ENCODE measurements at places on chromosomes 2 and 18. TPM values are rescaled to one million over a fixed set of nuclear protein-coding genes. Genes with fewer than 3 reads are reported as not detected.

Gene KRTCAP3
- total RNA-seq = 30.4 TPM

DNA sequence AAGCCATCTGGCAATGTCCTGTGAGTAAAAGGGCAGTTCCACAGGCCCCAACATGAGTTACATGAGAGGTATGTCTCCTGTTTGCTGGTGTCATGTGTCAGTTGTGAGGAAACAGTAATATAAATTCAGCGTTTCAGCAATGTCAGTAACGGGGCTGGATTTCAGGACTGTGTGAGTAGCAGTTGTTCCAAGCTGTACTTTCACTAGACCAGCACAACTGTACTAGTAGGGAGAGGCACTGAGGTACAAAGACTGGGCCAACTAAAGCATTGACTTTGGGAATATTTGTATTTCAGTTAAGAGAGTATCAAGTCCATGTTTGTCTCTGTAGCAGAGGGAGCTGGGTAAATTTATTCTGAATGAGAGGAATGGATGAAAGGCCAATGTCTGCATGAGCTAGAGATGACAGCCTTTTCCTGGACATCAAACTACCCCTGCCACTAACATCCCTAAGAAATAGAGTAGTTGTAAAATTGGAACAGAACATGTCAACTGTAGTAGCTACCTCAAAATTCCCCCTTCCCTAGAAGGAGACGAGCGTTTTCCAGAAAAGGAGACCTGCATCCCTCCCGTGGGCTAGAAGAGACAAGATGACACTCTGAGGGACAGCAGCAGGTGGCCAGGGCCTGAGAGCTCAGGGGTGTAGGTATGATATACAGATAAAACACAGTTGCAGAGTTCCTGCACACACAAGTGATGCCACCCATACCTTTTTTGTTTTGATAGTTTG is 24.4 kb downstream of the EIF4E2 start:
- DNase-seq = no peak

GRCh38 chr18:33239298-33239697 is 201.2 kb downstream of the CCDC178 start:
- no peak for DNase-seq

DNA sequence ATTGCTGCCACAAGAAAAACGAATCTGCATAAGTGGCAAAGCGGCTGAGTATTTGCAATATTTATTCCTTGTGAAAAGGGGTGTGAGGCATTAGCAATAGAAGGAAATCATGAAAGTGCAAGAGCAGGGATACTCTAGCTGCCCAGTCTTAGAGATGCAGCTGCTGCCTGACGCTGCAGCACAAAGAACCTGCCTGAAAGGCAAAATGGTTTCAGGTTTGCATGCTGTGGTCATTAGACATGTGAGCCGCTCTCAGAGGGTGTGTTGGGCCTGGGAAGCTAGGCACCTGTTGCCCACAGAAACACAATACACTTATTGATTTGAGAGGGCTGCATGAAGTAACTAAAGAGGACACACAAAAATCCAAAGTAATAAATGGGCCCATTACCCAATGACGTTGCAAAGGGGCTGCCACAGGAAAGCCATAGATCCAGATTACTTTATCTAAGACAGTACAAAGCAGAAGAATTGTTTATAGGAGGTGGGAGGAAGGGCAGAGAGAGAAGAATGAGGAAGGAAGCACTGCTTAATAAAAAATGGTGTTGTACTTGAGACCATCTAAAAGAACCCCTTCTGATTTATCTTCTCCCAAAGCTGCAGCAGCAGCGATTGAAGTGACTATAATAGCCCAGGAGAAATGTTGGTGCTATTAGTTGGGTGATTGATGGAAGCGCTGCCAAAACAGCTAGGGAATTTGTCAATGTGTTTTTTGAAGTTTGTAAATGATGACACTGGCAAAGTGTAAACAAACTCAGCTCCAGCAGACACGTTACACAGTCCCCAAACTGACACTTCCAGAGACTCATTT is 492.4 kb upstream of the ACVR2A start:
- no peak for DNase-seq

DNA sequence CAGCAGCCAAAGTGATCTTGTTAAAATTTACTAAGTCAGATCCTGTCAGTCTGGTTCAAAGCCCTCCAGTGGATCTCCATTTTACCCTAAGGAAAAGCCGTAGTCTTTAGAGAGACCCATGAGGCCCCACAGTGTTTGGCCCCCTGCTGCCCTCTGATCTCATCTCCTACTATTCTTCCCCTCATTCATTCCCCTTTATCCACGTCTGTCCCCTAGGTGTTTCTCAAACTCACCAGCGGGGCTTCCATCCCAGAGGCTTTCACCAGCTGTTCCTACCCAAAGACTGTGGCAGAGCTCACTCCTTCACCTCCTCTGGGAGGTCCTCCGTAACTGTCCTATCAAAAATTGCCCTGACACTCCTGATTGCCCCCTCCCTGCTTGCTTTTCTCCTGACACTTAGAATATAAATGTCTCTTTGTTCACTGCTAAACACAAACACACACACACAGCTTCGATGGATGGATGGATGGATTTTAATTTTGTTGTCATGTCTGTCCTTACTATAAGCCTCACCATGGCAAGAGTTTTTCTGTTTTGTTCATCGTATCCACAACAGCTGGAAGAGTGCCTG is 26.1 kb downstream of the LIMS1 start:
- no peak for DNase-seq
